Activated CD8-positive, alpha-beta memory T cell treated with anti-CD3 and anti-CD28 coated beads for 48 hours (primary cell): ENCODE measurements at places on chromosomes 11 and 22.

GRCh38 chr22:50058061-50058905 lies at the start of gene TTLL8:
Gene TTLL8, minus strand, starts transcription at chr22:50058298.
- no peak for DNase-seq

DNA sequence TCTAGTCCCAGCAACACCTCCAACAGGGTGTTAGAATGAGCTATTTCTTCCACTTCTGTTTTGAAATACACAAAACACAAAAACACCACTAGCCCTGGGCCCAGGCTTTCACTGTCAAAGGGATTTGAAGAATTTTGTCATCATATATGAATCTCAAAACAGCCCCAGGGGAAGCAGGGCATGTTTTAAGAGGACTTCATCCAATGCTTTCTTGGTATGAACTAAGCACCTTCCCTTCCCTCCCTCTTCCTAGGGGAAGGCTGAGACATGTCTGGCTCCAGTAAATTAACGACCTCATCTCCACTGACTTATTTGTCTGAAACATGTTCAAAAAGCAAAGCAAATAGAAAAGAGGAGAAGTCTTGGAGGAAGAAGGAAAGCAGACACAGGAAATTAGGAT lies 75.7 kb upstream of the INCENP start:
- DNase-seq = no peak

DNA sequence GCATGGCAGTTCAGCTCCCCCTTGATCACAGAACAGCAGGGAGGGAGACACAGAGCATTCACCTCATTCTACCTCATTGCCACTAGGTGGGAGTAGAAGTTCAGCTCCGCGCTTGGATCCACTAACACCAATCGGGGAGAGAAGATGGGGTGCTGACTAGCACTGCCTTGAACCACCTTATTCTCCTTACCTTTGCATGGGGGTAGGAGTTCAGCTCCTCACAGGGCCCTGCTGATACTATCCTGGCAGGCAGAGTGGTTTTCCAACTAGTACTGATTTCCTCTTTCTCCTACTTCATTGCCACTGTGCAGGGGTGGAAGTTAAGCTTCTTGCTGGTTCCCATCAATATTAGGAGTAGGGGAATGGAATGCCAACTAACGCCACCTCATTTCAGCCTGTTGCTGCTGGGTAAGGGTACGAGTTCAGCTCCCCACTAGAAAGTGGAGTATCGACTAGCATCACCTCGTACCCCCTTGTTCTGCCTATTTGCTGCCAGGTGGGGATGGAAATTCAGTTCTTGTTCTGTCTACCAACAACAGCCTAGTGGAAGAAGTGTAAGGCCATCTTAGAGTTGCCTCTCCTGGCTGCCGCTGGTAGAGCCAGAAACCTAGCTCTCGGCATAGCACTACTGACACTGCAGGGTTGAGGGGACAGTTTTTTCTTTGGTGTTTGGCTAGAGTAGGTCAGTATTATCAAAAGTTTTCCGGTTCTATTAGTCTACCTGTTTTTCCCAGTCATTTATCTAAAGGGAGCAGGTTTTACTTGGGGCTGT lies 550.9 kb upstream of the CCDC90B start:
- no peak for DNase-seq

- no peak for DNase-seq
These were observed 5.0 kb downstream of the PHLDB1 start for GRCh38 chr11:118612378-118612777.

DNA sequence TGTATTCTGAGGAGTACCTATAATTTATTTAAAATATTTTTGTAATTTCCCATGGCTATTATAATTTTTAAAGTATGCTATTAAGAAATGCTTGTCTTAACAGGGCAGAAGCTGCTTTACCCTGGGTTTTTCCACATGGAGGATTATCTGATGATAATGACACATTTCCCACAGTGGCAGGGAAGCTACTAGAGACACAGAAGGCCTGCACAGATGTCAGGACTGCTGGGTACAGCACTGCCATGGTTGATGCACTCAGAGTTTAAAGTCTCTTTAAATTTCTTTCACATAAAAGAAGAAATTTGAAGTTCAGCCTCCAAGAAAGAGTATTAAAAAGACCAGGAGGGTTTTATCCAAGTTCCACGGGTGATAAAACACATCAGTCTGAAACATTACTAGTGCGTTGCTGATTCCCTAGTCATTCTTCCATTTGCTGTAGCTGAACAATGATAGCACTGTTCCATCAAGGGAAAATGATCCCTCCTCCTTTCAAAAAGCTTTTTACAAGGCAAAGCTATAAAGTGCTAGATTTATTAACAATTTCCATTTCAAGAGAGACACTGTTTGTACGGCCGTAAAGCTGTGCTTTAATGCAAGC lies 363.0 kb downstream of the CNTN5 start:
- no peak for DNase-seq

DNA sequence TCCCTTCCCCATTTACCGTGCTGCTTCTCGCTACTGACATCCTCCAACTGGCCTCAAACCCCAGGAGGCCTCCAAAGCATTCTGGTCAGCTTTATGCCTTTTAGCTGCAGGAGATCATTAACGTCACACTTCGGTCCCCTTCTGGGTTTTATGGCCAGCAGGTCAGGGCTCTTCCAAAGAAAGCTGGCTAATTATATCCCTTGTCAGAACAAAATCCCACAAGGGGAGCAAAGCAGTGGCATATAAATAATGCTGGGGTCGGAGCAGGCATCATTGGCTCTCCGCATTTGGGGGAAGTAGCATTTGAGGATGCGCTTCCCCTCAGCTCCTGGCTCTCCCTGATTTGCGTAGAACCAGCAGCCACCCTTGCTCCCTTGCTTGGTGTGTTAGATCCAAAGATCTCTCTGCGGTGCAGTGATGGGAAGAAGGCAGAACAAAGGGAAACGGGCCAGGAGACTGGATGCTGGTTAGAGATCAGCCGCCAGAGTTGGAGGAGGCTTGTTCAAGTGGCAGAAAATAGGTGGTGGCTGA lies 117.4 kb downstream of the DBX1 start:
- no peak for DNase-seq

- no peak for DNase-seq
These were observed 21.5 kb upstream of the LINC01488 start for GRCh38 chr11:69459848-69460539.

GRCh38 chr22:50443801-50444625 lies 30.8 kb downstream of the SBF1 start:
- DNase-seq = no peak

DNA sequence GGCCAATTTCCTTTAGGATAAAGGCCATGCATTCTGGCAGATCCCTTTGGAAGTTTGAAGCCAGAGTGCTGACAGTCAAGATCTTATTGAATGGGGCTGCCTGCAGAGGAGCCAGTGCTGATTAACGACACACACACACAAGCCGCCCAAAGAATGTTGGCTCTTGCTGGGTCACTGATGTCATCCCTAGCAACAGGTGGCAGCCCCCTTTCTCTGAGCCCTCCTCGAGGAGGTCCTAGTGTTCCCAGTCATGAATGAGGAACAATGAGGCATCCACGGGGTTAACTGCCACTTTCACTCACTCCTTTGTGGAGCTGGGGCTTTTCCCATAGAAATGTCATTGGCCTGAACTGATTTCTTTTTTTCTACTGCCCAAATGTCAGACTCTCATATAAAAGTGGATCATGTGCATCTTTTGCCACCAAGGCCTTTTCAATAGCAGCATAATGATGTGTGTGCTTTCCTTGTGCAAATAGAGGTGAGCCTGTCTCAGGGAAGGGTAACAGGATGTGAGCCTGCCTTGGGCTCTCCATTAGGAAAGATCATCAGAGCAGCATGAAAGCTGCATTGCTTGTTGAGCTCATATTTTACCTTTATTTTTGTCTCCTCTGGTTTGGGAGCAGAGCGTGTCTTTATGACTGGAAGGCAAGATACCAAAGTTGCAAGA lies 301.8 kb upstream of the MTNR1B start:
- DNase-seq = no peak

- no peak for DNase-seq
These were observed 1.0 kb upstream of the FNBP4 start for GRCh38 chr11:47768101-47768612.

GRCh38 chr11:45800261-45800660 lies 4.7 kb upstream of the SLC35C1 start:
- DNase-seq = no peak

- no peak for DNase-seq
These were observed 58.1 kb downstream of the AMBRA1 start for GRCh38 chr11:46535688-46536087.
